ENCODE measurements at places on chromosomes 3 and 15. TPM values are rescaled to one million over a fixed set of nuclear protein-coding genes. Genes with fewer than 3 reads are reported as not detected.

Gene CELSR3
- total RNA-seq: 1.1 TPM

Gene ATP6V1A
- 61.8 TPM for total RNA-seq

Gene RNF7
- 32.9 TPM for total RNA-seq

Gene GLDN
- 90.2 TPM for total RNA-seq

Gene HCN4
- not detected for total RNA-seq

Gene SST
- total RNA-seq: not detected

Gene LEKR1
- total RNA-seq: 0.26 TPM

Gene COLQ
- 0.43 TPM for total RNA-seq

Gene PRR23A
- total RNA-seq: not detected

Gene TMEM40
- total RNA-seq: not detected

Gene DUOX2
- under 0.01 TPM for total RNA-seq

Gene RAMAC
- total RNA-seq: 28.5 TPM

Gene GOLGA8T
- 0.17 TPM for total RNA-seq

Gene ECE2
- not detected for total RNA-seq

Gene SHF
- total RNA-seq: 2.7 TPM

Gene ANKRD63
- not detected for total RNA-seq

Gene B3GALNT1
- 8.3 TPM for total RNA-seq

Gene ISG20
- total RNA-seq: 3.1 TPM

Gene SERINC4
- not detected for total RNA-seq

Gene IL16
- 3.2 TPM for total RNA-seq

Gene CTXN2
- total RNA-seq: not detected

Gene SOX2
- not detected for total RNA-seq

Gene LRTM1
- not detected for total RNA-seq

Gene ZNF662
- total RNA-seq: 1.3 TPM

Gene EOGT
- total RNA-seq: 23.0 TPM

Gene CEP152
- total RNA-seq: 8.8 TPM

Gene SCAANT1
- total RNA-seq: not detected

Gene CCR9
- total RNA-seq: not detected

Gene MUC20
- 0.60 TPM for total RNA-seq

Gene SAXO2
- total RNA-seq: 0.32 TPM

Gene CAMK2N2
- 0.16 TPM for total RNA-seq

Gene SPATA12
- not detected for total RNA-seq

Gene ADGRG7
- not detected for total RNA-seq

Gene TERC
- total RNA-seq: 290 TPM

Gene THPO
- 0.16 TPM for total RNA-seq

Gene TTC21A
- 4.8 TPM for total RNA-seq

Gene PFKFB4
- total RNA-seq: 4.9 TPM

Gene ROBO2
- 0.17 TPM for total RNA-seq

Gene COPG1
- 338 TPM for total RNA-seq

Gene EDEM1
- total RNA-seq: 18.6 TPM

Gene PARP6
- 12.3 TPM for total RNA-seq

Gene ATXN7
- 6.1 TPM for total RNA-seq

Gene EIF4E3
- total RNA-seq: 1.1 TPM

Gene FAM174B
- 4.1 TPM for total RNA-seq

Gene CLDN1
- 0.17 TPM for total RNA-seq

Gene EXD1
- not detected for total RNA-seq

Gene UBA3
- 100 TPM for total RNA-seq

Gene PLS1
- 0.17 TPM for total RNA-seq

Gene AMIGO3
- total RNA-seq: under 0.01 TPM

Gene STAB1
- total RNA-seq: 0.32 TPM

Gene ADAM10
- total RNA-seq: 121 TPM

Gene HEMK1
- total RNA-seq: 8.7 TPM

Gene TAMM41
- total RNA-seq: 3.5 TPM

Gene GMNC
- not detected for total RNA-seq

Gene FSIP1
- 1.5 TPM for total RNA-seq

Measured in bronchial smooth muscle cell (primary cell).